ENCODE measurements at places on chromosomes 7 and 10.

DNA sequence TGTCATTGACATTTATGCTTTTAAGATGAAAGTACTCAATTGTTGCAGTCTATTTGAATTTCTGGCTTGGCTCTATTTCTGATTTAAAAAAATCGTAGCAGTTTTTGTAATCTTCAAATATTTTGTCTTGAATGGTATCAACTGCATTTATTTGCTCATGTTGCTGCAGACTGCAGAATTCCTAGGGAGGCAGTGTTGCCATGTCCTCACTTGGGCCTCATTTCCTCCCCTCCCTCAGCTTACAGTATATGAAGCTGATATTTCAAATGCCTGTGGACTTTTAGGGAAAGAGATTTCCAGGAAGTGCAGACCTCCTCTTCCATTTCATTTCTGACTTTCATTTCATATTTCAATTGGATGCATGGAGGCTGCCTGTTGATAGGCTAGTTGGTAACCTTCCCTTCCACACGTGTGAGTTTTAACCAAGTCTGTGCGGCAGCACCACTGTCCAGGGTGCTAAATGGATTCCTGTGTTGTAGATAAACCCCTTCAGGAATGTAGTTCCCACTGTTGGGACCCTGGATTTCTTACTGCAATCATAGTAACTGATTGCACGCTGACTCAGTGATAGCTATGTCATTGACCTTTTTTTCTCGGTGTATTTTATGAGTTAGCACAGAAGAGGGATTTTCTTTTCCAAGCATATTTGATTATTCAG lies 17.5 kb downstream of the VPS50 start:
- DNase-seq, result no peak

GRCh38 chr7:91922857-91923256 lies 17.8 kb upstream of the AKAP9 start:
- DNase-seq, result no peak

DNA sequence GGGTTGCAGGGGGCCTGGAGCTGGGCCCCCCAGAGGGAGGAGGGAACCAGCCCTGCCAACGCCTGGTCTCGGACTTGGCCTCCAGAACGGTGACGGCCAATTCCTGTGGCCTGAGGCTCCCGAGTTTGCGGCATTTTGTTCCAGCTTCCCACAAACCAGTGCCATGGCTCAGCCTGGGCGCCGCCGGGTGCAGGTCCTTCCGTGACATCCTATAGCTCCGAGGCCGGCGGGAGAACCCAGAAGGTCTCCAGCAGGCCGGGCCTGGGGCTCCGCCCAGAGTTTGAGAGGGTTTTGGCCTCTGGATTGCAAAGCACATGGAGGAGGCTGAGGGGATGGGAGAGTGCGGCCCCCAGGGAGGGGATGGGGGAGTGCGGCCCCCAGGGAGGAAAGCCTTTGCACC lies 92.6 kb downstream of the UNCX start:
- DNase-seq, result no peak

GRCh38 chr10:71462062-71462935 lies 65.6 kb downstream of the CDH23 start:
- no peak for DNase-seq

- no peak for DNase-seq
These were observed 904.3 kb downstream of the XPNPEP1 start for GRCh38 chr10:109019001-109019424.

- no peak for DNase-seq
These were observed 14.0 kb downstream of the RBM20 start for GRCh38 chr10:110657973-110658691.

- no peak for DNase-seq
These were observed 142.2 kb downstream of the PLXNA4 start for GRCh38 chr7:132434041-132434440.

GRCh38 chr10:122348935-122349361 lies 25.6 kb upstream of the PLEKHA1 start:
- no peak for DNase-seq

DNA sequence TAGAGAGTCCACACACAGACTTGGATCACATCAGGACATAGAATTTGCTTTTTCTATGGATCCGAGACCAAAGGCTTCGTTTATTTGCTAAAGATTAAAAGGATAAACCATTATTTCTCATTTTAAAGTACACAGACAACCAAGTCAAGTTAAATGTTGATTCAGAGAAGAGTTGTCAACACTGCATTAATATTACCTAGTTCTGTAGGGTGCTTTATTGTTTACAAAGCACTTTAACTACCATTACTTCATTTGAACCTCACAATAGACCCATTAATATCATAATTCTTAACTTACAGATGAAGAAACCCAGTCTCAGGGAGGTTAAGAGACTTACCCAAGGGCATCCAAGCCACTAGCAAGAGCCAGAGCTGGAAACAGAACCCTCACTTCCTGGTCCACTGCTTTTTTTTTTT lies 43.2 kb upstream of the GSAP start:
- no peak for DNase-seq

DNA sequence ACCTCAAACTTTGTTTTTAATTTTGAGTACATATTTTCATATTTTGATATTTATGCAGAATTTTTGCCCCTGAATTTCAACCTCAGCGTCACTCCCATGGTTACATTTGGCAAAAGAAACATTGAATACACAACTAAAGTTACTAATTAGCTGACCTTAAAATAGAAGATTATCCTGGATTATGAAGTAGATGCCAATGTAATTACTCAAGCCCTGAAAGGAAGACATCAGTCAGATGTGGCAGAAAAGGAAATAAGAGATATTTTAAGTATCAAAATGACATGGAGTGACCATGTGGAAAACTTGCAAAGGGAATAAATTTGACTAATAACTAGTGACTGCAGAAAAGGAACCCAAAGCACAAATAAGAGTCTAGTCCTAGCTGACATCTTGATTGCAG lies 701.3 kb upstream of the KCND2 start:
- DNase-seq, result no peak

GRCh38 chr10:47456079-47456785 lies 27.7 kb downstream of the ANXA8 start:
- DNase-seq, result no peak

DNA sequence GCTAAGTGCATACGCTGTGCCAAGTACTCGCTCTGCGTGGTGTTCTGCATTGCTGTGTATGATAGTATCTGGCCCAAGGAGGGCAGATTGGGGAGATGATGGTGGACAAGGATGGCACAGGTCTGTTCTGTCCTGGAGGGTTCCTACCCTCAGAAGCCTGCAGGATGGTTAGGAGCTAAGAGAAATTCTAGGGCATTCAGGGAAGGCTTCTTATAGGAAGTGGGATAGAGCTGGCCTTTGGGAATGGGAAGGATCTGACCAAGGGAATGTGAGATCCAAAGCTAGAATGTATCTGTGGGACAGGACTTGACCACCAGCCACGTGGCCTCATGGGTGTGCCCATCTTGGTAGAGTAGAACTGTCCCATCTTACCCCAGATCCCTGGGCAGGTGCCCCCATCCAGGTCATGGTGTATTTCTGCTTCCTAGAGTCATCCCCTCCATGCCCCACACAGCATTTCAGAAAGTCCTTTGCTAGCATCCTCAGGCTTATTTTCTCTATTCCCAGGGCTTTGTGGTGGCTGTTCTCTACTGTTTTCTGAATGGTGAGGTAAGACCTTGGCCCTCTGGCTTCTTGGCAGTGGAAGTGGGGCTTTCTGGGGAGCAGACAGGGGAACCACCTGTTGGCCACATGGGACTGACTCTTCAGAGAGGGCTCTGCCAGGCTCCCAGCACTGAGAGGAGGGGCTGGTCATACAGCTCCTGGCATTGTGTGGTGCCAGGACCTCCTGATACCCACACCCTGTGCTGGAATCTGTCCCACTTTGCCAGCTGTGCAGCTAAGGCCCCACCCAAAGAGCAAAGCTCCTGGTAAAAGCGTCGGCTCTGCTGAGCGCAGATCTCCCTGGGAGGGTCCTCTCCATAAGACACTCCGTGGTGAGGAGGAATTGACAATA lies 52.5 kb downstream of the ADCYAP1R1 start:
- no peak for DNase-seq

- no peak for DNase-seq
These were observed 9.2 kb upstream of the FOXP2 start for GRCh38 chr7:114405427-114405826.

- no peak for DNase-seq
These were observed 100.1 kb downstream of the HIP1 start for GRCh38 chr7:75638594-75639070.

DNA sequence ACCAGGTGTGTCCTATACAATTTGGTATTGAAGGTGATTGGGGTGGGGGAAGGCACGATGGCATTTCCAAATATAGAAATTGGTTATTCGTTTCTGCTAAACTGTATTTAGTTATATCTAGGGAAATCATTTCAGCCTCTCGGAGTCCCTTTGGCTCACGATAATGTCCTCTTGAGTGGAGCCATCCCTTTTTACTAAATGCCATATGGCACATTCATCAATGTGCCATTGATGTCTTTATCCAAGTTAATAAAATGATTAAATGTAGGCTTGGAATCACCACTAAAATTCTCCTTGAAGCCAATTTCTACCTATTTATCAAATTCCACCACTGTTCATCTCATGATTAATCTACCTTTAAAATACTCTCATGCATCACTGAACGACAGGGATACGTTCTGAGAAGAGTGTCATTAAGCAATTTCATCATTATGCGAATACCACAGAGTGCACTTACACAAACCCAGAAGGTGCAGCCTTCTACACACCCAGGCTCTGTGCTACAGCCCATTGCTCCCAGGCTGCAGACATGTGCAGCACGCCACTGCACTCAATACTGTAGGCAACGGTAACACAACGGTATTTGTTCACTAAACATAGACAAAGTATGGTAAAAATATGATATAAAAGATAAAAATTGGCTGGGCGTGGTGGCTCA lies 219.2 kb upstream of the C7orf33 start:
- no peak for DNase-seq

Data from esophagus squamous epithelium (tissue), 5 donors.